ENCODE measurements at places on chromosomes 5 and 9. TPM values are rescaled to one million over a fixed set of nuclear protein-coding genes. Genes with fewer than 3 reads are reported as not detected.

Gene DOCK8
- 6.0 TPM for polyA plus RNA-seq

DNA sequence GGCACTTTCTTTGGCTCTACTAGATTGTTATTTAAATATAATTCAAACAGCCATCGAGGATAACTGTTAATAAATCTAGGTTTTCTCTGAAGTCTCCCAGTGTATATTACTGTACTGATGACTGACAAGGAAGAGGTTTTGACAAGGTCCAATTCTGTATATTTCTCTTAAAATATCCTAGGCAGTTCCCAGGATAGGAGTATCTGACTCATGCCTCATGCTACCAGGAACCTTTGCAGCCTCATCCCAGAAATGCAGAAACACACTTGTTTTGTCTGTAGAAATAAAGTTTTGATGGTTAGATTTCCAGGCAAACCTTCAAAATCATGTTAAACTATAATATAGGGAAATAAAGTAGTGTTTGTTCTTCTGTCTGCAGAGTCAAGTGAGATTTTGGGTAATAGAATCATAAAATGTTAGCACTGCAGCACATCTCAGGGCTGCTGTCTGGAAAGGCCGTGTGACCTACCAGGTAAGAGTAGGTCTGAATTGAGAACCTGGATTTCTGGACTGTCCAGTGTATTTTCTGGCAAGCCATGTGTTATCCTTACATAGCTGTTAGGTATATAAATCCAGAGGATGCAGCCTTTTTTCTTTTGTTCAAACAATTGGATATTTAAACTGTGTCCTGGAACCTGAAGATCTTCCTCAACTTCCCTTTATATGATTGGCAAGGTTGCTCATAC lies 8.3 kb downstream of the UBE2D2 start:
- no peak for DNase-seq

Gene RPS23
- polyA plus RNA-seq: 3,635 TPM

Gene NSA2
- polyA plus RNA-seq: 250 TPM

Gene IRX2
- polyA plus RNA-seq: 0.13 TPM
